ENCODE measurements at places on chromosomes 7 and 10.

GRCh38 chr10:67477868-67478267 is 218.1 kb downstream of the CTNNA3 start:
- DNase-seq: no peak

- DNase-seq: no peak
These were observed 52.3 kb downstream of the HECTD2 start for GRCh38 chr10:91462423-91462822.

DNA sequence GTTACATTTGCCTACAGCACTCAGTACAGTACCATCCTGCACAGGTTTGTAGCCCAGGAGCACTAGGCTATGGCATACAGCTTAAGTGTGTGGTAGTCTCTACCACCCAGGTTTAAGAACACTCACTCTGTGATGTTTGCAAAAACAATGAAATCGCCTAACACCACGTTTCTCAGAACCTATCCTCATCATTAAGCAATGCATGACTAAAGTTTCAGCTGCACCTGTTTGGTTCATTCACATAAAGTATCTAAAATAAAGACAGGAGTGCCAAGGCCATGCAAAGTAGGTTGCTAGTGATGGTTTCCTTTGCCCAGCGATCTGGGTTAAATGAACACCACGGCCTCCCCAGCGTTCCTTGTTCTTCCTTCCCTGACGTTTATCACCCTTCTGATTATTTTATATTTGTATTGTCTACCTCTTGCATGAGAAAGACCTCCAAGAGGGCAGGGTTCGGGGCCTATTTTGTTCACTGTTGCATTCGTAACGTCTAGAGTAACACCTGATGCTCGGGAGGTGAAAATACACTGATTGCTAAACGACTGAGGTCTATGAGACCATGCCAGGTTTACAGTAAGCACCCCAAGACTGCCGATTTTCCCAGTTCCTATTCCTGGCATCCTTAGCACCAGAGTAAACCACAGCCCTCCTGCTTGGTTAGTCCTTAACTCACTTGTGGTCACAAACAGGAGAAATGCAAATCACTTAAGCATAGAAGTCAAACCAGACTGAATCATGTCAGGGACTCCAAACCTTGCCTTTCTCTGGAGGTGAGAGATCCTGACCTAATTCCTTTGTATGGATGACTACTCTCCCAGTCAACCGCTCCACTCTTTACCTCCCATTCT is 204.1 kb upstream of the NFE2L3 start:
- no peak for DNase-seq

DNA sequence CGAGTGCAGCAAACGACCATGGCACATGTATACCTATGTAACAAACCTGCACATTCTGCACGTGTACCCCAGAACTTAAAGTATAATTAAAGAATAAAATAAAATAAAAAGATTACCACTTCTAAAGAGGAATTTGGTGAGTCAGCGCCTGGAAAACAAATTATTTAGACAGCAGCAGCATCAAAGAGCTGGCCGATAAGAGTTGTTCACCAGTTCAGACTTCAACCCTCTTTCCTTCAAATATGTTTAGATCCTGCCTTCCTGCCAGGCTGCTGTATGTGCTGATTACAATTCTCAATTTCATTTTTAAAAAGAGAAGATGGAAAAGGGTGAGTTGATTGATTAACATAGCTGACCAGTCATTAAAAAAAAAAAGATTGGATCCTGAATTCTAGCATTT is 672.0 kb upstream of the NRP1 start:
- no peak for DNase-seq

DNA sequence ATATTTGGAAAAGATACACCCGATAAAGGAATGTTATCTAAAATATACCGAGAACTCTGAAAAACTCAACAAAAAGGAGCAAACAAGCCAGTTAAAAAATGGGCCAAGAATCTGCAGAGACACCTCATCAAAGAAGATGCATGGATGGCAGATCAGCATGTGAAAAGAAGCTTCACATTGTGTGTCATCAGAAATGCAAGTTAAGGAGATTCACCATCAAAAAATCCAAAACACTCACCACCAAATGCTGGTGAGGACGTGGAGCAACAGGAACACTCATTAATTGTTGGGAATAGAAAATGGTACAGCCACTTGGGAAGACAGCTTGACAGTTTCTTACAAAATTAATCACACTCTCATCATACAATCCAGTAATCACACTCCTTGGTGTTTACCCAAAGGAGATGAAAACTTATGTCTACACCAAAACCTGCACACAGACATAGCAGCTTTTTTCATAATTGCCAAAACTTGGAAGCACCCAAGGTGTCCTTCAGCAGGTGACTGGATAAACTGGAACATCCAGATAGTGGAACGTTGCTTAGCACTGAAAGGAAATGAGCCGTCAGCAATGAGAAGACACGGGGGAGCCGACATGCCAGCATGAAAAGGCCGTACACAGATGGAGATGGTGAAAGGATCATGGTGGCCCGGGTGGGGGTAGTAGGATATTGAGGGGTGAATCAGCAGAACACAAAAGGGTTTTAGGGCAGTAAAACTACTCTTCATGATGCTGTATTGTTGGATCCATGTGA is 27.9 kb upstream of the PWWP2B start:
- DNase-seq: no peak

DNA sequence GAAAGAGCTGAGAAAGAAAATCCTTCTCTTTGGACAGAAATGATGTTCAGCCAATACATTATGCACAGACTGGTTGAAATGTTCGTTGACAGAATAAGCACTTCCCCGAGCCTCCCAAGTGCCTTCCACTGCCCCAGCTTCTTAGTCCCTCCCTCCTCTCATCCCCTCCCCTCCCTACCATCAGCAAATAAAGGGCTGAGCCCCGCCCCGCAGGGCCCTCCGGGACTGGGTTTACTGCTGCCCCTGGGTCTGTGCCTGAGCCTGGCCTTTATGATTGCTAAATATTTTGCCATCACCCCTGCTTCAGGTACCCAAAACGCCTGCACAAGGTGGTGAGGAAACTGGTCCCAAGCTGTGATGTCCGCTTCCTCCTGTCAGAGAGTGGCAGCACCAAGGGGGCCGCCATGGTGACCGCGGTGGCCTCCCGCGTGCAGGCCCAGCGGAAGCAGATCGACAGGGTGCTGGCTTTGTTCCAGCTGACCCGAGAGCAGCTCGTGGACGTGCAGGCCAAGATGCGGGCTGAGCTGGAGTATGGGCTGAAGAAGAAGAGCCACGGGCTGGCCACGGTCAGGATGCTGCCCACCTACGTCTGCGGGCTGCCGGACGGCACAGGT is 28.1 kb downstream of the HKDC1 start:
- DNase-seq: no peak

DNA sequence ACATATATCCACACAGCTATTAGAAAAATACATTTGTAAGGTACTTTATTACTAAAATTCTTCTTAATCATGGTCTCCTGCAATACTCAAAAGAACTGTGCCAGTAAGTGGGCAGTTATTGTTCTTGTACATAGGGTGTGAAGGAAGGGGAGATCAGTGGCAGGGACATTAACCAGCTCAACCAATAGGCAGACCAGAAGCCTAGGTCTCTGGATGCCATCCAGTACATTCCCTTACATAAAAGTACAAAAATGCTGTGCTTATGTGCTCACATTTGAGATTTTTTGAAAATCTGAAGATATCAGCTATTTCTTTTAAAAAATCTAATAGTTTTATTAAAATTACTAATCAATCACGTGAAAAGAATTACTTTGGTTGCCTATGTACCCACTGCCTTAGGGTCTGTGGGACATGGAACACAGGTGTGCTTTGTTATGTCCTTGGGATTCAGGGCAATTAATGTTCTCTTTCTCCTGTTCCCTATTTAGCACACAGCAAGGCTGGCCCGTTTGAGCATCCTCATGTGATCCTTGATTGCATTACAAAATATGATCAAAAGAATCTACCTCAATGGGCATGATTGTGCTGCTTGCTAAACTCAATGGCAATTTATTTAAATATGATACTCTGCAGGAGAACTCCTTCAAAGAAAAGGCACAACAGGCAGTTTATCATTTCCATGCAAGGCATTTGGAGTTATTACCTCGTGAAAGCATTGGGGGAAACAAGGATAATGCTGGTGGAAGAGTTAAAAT is 22.7 kb downstream of the TWIST1 start:
- no peak for DNase-seq

GRCh38 chr10:119933179-119933578 is 40.6 kb downstream of the SEC23IP start:
- DNase-seq: no peak

Measured in cortex of kidney (tissue), 1 donor.